ENCODE measurements at places on chromosomes 3 and 15.

DNA sequence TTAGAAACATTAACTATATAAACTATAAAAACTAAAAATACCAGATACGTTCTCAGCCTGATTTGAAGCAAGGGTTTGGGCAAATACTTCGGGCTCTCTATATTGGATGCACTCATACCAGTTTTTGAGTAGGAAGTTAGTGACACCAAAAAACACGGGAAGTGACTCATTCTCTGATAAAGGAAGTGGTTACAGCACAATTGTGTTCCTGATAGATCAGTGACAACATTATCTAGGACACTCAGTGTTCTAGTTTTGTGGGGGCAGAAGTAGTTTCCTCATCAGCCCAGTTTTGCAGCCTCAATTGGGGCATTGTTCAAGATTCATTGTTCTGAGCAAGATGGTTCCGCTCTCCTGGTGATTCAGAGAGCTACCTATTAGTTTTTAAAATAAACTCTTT, 469.6 kb upstream of the DPPA4 start:
- DNase-seq = peak; percentile 23

DNA sequence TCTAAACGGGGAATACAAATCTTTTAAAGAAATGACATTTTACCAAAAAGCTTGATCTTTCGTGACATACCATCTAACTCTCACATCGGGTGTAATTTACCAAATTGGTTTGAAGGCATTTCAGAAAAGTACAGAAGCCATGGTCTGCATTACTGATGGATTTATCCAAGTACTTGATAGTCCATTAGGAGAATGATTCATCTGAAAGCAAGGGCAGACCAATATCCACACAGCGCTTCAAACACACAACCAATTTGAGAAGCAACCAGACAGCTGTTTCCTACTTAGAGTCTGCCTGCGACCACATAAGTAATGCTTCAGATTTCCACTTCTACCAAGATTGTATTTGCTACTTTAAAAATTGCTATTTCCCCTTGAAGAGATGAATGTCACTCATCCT, 697.6 kb upstream of the ALCAM start:
- DNase-seq = no peak

GRCh38 chr3:17187589-17188184, 302.9 kb downstream of the PLCL2 start:
- no peak for DNase-seq

DNA sequence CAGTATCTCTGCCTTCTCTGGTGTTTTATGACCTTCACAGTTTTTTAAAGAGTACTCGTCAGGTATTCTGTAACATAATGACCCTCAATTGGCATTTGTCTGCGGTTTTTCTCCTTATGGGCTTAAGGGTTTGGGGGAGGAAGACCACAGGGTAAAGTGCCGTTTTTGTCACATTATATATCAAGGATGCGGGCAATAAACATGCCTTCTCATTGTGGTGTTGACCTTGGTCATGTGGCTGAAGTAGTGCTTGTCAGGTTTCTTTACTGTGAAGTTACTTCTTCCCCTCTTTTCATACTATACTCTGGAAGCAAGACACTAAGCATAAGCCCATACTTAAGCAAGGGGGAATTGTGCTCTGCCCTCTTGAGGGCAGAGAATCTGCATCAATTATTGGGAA, 16.6 kb downstream of the CAPN3 start:
- no peak for DNase-seq

GRCh38 chr15:61051569-61052031, 177.5 kb downstream of the RORA start:
- DNase-seq = no peak

DNA sequence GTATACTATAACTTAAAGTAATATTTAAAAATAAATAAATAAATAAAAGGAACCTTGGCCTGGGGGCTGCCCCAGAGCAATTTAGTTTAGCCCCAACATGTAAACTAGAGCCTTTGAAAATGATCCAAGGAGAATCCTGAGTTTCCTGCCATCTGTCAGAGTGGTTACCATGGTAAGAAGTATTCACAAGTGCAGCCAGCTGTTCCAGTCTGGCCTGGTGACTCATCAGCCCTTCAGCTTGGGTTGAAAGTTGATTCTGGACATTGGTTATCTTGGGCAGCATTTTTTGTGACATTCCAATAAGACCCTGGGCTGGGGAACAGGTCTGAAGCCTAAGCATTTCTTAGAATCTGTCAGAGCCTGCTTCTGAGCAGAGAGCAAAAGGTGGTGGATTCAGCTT, 72.7 kb upstream of the LRTM1 start:
- DNase-seq = no peak
